ENCODE measurements at places on chromosomes 3 and 15.

- no peak for DNase-seq
Observed at GRCh38 chr3:170383567-170383966, 26.1 kb downstream of the SKIL start.

GRCh38 chr15:94834494-94834893 is 603.1 kb downstream of the MCTP2 start:
- no peak for DNase-seq

DNA sequence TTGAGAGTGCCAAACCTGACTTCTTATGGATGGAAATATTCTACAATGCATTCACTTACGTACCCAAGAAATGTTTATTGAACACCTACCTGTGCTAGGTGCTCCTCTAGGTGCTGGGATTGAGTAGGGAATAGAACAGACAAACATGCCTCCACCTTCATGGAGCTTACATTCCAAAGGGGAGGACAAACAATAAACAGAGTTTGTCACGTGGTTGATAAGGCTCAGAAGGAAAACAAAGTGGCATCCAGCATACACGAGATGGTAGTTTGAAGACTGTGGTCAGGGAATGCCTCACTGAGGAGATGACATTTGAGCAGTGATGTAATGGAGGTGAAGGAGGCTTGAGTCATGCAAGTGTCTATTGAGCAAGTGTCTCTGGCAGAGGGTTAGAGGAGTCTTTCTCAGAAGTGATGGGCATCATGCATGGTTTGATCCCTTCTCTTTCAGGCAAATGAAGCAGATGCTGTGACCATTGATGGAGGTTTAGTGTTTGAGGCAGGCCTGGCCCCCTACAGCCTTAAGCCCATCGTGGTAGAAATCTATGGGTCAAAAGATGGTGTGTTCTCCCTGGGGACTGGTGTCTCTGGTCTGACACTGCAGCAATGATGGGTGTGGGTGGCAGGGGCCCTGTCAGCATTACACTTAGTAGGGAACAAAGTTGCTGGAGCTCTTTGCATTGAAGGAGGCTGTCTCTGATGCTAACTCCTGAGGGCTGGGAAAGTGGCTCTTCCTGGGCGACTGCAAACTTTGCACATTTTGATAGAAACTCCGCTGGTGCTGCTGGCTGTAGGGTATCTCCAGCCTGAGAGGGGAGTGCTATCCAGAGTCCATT is 29.7 kb upstream of the TOPBP1 start:
- DNase-seq: no peak

GRCh38 chr15:96262097-96262496 is 68.4 kb upstream of the NR2F2 start:
- DNase-seq: no peak

DNA sequence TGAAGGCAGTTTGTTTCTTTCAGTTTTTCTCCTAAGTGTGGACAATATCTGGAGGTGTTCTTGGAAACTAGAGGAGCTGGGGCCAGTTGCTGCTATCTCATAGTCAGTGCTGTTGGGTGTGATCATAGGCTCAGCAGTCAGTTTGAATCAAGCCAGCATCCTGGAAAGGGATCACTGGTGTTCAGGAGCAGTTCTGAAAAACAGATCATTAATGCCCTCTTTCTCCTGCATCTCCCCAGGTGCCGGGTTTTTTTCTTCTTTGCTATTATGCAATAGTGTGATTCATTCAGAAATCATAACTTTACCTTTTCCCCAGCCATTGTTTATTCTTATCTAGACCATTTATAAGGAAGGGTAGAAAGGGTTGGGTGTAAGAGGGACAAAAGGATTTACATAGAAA is 24.0 kb downstream of the LNP1 start:
- DNase-seq: no peak

GRCh38 chr15:72169921-72170611 is 27.5 kb downstream of the GRAMD2A start:
- DNase-seq: no peak

- DNase-seq: no peak
Observed at GRCh38 chr3:36764704-36765038, 318 bp upstream of the DCLK3 start.
